ENCODE measurements at places on chromosomes 12 and 14. TPM values are rescaled to one million over a fixed set of nuclear protein-coding genes. Genes with fewer than 3 reads are reported as not detected.

TAS2R42 gene
- total RNA-seq, result not detected

DEPDC4 gene
- 3.1 TPM for total RNA-seq

STAT6 gene
- total RNA-seq, result 15.2 TPM

PROX2 gene
- total RNA-seq, result not detected

AQP2 gene
- total RNA-seq, result not detected

FBXL14 gene
- total RNA-seq, result 4.7 TPM

Data from A172 (cell line).